ENCODE measurements at places on chromosomes 4 and X.

DNA sequence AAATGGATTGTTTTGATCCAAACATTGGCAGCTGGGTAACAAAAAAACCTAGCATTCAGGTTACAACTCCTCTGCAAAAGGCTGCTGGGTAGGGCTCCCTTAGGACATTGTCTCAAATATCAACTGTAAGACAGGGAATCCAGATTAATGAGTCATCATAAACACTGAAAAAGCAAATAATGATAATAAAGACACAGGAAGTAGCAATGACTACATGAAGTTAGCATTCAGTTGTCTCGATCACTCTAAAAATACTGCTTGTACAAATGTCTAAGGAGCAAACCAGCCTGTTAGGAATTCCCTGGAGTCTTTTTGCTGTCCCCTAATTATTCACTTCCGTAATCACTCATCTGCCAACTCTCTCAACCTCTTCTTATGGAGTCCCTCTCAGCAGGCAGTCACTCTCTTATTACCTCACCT is 259.2 kb downstream of the GPC3 start:
- no peak for DNase-seq

DNA sequence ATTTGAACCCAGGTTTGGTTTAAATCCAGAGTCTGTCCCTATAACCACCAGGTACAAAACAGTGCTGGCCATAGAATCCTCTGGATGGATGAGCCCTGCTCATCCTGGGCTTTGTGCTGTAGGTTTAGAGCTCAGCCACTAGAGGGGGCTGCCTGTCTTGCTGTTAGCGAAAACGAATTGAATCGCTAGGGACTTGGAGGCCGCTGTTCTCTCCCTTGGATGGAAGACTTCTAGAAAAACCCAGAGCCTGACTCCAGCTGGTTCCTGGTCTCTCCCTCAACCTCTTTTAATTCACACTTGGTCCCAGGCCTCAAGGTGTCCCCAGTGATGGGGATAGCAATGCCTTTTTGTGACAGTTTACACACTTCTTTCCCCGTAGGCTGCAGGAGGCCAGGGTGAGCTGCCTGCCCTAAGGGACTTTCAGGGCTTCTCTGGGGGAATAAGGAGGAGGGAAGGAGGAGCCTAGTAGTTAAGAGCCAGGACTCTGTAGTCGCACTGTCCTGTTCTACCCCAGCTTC is 8.7 kb downstream of the RIPPLY1 start:
- DNase-seq: peak; percentile 71

DNA sequence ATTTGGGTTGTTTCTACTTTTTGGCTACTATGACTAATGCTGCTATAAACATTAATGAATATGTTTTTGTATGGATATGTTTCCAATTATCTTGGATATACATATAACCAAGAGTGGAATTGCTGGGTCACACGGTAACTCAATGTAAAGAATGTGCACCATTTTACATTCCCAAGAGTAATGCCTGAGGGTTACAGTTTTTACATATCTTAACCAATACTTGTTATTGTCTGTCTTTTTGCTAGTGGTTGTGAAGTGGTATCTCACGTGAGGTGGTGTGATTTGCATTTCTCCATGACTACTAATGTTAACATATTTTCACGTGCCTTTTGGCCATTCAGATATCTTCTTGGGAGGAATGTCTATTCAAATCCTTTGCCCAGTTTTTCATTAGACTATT is 200.3 kb upstream of the MAB21L2 start:
- DNase-seq: no peak

DNA sequence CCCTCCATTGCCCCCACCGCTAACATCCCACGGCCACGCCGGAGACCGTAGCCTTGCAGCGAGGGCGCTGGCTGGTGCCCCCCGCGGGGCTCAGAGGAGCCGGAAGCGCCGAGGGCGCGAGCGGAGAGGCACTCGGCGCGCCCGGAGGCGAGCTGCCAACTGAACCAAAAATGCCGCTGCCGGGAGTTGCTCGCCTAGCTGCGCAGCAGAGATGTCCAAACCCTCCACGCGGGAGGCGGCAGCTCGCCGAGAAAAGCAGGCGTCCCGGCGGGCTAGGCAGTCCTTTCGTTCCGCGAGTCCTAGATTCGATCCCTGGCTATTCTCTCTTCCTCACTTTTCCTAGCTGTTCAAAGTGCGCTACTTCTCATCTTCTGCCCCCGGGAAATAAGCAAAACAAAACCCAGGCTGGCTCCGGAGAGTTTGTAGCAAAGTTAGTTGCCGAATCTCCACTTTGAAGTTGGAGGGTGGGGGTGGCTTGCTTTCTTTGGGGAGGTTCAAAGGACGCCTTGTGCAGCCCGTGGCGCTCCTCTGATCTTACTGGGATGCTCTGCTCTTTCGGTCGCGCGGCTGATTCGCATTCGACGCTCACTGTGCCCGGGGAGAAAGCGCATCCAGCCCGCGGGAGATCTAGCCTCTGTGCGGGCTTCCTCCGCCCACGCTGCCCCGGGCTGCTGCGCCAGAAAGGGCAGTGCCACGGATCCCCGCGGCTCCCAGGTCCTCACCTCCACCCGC is 723 bp downstream of the NKX6-1 start:
- peak; percentile 52 for DNase-seq

DNA sequence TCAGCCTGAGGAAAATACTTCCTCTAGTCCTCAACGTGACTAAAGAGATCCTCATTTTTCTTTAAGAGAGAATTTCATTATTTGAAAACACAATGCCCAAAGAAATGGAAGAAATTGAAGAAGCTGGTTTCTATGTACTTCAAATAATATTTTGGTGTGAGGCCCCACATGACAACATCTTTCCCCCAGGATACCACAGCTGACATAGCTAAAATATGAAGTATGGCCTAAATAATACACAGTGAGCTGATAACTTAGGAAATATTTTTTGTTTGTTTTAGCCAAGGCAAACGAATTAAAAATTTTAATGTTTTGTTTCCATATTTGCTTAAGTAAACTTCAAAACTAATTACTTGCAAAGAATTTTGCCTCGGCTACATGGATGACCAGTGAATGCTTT is 149.2 kb downstream of the CBR4 start:
- no peak for DNase-seq

DNA sequence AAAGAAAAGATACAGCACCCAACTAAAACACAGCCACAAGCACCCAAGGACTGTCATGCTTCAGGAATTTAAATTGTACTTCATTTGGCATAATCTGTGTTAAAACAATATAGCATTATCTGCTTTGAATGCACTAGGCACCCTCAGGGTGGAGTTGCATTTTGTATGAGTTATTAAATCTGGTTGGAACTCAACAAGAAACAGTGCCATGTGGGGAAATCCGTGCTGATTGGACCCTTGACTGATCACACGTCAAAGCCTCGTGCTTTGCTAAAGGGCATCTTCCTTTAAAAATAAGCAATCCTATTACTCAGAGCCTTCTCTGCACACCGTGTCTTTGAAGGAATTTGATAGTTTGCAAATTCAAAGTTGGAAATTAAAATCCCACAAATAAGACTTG is 35.4 kb downstream of the IGFBP7 start:
- DNase-seq: no peak
